ENCODE measurements at places on chromosomes 5 and 9.

DNA sequence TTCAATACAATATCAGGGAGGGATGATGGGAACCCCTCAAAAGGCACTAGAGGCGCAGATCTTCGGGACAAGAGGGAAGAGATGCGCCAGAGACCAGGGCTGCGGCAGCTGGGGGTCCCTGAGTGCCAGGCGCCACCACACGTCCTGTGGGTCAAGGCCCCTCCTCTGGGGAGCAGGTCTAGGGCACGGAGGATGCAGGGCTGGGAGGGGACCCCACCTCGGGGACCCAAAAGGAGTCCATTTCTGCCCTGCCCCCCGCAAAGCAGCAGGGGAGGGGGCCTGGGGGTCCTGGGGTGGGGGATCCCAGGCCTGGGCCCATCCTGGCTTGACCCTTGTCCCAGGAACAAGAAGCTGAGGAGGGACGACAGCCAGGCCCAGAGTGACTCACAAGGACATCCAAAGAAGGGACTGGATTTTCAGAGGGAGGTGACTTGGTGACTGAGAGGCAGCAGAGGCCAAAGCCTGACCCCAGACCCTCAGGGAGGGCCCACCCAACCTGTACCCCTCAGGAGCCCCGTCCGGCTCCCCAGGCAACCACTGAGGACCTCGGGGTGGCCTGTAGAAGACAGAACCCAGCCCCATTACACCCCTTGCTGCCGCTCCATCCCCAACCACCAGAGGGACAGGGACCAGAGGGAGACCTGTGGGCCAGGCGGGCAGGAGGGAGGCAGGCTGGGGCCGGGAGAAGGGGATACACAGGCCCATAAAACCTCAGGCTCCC lies 54.2 kb downstream of the LRSAM1 start:
- DNase-seq = no peak

- no peak for DNase-seq
These were observed 1.7 kb downstream of the CPLX2 start for GRCh38 chr5:175873088-175873454.

DNA sequence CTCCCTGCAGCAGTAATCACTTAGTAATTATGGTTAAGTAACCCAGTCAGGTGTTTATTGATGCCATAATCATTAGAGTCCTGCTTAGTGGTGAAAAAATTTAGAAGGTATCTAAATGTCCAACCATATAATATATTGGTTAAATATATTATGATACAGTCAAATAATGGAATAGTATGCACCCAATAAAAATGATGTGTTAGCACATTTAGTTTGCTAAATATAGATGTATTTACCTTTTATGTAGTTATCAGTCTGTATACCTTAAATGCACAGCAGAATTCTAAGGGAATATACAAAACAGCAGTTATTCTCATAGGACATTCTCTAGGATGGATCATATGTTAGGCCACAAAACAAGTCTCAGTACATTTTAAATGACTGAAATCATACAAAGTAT lies 90.4 kb downstream of the PRKACG start:
- DNase-seq = no peak

DNA sequence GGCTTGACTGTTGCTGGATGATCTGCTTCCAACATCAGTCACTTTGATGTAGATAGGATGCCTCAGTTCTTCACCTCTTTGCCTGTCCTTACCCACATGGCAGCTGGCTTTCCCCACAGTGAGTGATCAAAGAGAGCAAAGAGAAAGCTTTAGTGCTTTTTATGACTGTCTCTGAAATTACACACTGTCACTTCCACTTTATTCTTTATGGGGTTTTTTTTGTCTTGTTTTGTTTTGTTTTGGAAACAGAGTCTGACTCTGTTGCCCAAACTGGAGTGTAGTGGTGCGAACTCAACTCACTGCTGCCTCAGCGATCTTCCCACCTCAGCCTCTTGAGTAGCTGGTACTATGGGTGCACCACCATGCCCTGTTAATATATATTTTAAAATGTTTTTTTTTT lies 32.4 kb upstream of the C5orf24 start:
- no peak for DNase-seq

- no peak for DNase-seq
These were observed 89.1 kb upstream of the PTPRD start for GRCh38 chr9:10701906-10702305.

GRCh38 chr5:2633992-2634391 lies 117.5 kb downstream of the IRX2 start:
- no peak for DNase-seq

DNA sequence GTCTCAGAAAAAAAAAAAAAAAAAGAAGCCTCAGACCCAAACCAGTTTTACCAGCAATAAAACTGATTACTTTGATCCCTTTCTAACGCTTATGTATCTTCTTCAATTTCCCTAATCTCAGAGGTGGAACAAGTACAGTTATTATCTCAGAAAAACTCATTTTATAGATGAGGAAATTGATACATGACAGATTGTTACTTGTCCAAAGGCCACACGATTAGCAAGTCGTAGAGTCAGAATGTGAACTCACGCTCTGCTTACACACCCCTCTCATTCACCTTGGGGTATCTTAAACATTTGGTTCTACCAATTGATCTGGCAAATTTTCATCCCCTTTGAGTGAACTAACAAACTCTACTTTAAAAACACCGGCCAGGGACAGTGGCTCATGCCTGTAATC lies 110.2 kb downstream of the SUSD1 start:
- DNase-seq = no peak

GRCh38 chr5:27144456-27144855 lies 106.1 kb upstream of the CDH9 start:
- no peak for DNase-seq

- no peak for DNase-seq
These were observed 65.4 kb downstream of the WDR41 start for GRCh38 chr5:77426670-77427069.

- no peak for DNase-seq
These were observed 779.6 kb downstream of the CDH18 start for GRCh38 chr5:19208397-19208796.
